RKO (cell line): ENCODE measurements at places on chromosomes 7 and 10.

GRCh38 chr10:61943674-61944378, 42.3 kb downstream of the ARID5B start:
- DNase-seq = peak; percentile 18

DNA sequence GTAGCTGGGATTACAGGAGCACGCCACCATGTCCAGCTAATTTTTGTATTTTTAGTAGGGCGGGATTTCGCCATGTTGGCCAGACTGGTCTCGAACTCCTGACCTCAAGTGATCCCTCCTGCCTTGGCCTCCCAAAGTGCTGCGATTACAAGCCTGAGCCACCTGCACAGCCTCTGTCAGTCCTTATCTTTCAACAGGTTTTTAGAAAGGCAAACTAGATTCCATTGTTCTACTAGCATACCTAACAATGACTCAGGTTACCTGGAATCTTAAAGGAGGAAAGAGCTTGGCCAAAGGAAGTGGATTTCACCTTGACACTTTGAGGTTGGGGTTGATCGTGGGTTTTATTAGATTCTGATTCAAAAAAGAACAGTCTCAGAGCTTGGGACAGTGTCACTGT, 3.2 kb downstream of the ABCC2 start:
- DNase-seq = no peak

DNA sequence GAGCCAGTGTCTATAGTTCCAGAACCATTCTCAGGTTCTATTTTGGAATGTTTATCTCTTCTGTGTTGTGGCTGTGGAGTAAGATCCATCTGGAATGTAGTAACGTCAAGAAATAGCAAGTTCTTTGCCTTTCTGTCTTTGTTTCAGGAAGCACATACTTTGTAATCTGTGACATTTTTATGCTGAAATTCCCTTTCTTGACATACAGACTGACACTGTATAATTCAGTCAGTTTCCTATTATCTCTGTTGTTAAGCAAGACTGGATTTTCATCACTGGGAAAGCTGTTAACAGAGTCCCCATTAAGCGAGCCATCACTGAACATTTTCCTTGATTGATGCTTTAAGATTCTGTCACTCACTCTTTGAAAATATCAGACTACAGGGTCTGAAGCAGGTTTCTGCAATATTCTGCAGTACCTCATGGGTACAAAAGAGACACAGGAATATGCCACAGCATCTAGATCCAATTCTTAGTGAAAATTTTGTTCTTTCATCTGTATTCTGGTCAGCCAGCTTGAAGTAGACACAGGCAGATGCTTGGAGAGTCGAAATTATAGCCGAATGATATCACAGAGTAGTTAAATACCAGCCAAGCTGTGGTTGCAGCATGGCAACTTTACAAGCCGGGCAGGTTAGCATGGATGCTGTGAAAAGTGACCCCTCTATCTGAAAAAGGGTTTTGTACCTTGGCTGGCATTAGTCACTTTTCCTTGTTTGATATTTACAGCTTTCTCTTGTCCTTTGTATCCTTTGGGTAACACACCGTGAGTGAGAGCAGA, 62.6 kb downstream of the CACNB2 start:
- no peak for DNase-seq

DNA sequence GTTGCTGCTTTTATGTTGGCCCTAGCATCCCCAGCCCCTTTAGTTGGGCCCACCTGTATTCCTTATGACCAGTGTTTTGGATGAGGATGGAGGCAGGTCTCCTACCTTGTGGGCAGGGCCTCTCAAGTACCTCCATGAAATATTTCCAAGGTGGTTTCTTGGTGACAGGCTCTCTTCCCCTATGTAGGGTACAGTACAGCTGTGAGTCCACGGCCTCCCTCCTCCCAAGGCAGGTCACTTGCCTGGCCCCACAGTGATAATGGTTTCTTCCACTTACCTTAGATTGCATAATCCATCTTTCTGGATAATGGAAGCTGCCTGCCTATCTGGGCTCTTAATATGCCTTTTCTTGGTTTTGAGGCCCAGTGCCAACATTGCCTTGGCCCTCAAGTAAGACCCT, 110.4 kb downstream of the NT5C2 start:
- DNase-seq = no peak

- DNase-seq = no peak
Observed at GRCh38 chr7:11207565-11207964, 233.9 kb downstream of the PHF14 start.

- no peak for DNase-seq
Observed at GRCh38 chr7:79093421-79093820, 360.0 kb downstream of the MAGI2 start.

GRCh38 chr7:38425509-38425908, 152.1 kb upstream of the TARP start:
- no peak for DNase-seq
